Kidney capillary endothelial cell (primary cell): ENCODE measurements at places on chromosomes 1 and 21.
A peak's percentile ranks its signal among the peaks of the same experiment; 100 is the strongest.

DNA sequence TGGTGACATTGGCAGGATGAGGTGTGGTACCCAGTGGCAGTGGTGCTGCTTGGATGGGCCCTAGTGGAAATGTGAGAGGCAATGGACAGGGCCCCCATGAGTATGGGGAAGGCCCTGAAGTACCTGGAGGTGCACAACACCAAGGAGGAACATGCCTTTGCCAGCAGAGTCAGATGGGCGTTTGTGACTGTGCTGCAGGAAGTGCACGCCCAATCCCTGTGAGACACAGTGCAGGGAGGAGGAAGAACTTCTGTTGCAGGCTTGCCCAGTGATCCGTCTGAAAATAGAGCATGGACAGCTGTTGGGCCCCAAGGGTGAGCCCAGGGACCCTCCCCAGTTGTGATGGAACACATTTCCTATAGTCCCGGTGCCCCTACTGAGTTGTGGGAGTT, 42.7 kb downstream of the GJA5 start:
- no peak for DNase-seq

GRCh38 chr1:230797942-230798365, 50.8 kb downstream of the CAPN9 start:
- DNase-seq, result peak; percentile 47

- no peak for DNase-seq
Observed at GRCh38 chr1:181204530-181204929, 116.0 kb downstream of the IER5 start.

- peak; percentile 16 for DNase-seq
Observed at GRCh38 chr1:168135921-168136708, 615 bp downstream of the GPR161 start.

- no peak for DNase-seq
Observed at GRCh38 chr1:235860829-235861228, 5.9 kb downstream of the LYST start.

- DNase-seq, result no peak
Observed at GRCh38 chr1:204944662-204945061, 74.0 kb downstream of the NFASC start.

DNA sequence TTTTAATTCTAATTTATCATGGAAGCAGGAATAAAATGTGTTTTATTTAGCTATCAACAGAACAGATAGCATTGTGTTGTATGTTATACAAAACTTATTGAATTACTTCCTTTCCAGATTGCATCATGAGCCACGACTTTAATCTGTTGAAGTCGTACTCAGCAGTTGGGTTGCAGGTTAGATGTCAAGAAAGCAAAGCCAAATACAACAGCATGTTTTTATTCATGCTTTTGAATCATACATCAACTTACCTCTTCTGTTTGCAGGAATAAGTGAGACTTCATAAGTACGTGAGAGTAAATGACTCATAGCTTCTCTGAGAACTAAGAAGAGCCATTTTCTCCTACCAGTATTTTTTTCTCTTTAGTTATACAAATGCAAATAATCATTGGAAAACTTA, 110.8 kb upstream of the ADGRL4 start:
- DNase-seq, result no peak

DNA sequence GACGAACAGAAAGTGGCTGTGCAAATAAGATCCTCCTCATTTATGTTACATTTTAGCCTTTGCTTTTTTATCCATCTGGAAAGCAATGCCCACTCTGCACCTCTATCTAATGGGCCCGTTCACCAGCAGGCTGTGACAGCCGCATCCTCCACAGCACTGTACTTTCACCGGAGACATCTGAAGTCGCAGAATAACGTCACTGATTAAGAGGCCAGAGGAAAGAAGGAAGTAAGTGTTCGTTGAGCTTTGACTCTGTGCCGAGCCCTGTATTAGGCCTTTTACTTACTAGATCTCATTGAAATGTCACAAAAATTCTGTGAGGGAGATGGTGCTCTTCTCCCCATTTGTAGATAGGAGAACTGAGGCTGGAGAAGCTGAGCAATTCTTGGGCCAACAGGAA, 62.3 kb downstream of the KAZN start:
- no peak for DNase-seq

GRCh38 chr1:33169290-33170055, 12.4 kb downstream of the TRIM62 start:
- DNase-seq, result no peak

DNA sequence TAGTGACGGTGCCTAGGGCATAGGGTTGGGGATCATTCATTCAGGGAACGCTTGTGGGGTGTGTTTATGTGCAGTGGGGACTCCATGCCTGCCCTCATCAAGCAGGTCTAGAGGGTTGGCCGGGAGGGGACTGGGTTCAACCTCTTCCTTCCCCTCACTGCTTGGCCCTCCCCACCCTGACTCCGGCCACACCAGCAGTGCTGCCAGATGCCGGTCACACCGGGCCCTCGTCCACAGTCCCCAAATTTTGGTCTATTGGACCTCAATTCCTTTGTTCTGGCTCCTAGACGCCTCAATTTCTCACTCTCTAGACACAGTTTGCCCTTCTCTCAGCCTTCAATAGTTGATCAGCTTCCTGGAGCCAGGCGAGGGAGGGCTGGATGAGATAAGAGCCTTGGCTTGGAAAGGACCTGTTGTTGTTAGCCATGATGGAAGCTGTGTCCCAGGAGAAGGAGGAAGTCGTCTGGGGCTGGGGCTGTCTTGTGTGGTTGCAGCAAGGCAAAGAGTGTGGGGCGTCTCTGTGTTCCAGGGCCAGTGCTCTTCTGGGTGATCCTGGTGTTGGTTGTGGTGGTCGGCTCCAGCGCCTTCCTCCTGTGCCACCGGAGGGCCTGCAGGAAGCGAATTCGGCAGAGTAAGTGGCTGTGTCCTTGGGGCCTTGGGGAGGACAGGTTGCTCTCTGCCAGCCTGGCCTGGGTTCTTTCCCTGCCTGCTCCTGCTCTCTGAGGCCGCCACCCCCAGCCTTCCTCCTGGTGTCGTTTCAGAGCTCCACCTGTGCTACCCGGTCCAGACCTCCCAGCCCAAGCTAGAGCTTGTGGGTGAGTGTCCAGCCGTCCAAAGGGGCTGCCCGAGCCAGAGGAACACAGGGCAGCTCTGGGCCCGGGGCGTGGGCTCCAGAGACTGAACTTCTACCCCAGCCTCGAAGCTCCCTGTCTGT, 41.1 kb upstream of the TNFRSF1B start:
- DNase-seq, result no peak

GRCh38 chr21:40294345-40294744, 427.1 kb downstream of the PCP4 start:
- no peak for DNase-seq

- peak; percentile 92 for DNase-seq
Observed at GRCh38 chr1:158019171-158019868, 25.9 kb downstream of the KIRREL1 start.

GRCh38 chr1:75472089-75472970, 138.6 kb downstream of the SLC44A5 start:
- no peak for DNase-seq

DNA sequence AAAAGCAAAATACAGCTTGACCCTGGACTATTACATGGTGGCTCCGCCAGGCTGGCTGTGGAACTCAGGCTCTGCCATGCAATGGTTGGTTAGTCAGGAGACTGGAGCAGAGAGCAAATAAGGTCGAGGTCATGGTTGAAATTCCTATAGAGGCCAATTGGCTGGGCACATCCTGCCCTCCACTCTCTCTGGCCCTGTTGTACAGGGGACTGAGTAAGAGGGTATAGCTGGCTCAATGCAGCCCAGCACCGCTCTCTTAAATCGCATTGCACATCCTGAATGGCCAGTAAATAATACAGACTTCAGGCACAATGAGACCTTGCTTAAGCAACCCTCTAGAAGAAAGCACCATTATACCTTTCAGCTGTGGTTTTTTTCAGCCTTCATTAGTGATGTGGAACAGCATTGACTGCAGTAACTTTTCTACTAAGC, 59.3 kb upstream of the PPP2R5A start:
- DNase-seq, result peak; percentile 25

- peak; percentile 48 for DNase-seq
Observed at GRCh38 chr1:28510273-28510969, 4.6 kb downstream of the RCC1 start.

GRCh38 chr1:7186382-7187111, 401.3 kb downstream of the CAMTA1 start:
- no peak for DNase-seq

DNA sequence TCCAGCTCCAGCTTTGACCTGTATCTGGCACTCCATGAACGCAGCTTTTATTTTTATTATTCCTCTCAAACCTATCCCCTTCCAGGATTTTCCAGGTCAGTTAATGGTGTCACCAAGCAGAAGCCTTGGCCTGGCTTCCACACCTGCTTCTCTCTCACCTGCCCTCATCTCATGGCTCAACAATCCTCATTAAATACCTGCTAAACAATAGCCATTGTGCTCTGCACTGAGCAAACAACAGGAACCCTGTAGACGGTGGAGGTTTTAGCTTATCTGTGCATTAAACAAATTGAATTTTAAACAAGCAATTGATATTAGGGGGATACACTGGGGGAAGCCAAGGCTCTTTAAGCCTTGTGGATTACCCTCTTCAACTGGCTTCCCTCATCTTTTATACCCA, 15.3 kb downstream of the PYCR2 start:
- no peak for DNase-seq

DNA sequence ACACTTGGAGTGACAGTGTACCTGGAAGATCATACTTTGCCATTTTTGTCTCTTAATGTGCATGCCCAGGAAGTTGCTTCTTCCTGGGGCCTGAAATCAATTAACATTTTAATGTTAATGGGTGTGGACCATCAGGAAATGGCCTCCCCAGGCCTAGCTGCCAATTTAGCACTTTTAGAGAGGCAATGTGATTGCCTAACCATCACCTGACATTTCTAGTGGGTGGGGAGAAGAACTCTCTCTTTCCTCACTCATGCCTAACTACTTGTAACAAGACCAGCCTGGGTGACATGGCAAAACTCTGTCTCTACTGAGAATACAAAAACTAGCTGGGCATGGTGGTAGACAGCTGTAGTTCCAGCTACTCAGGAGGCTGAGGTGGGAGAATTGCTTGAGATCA, 549.0 kb upstream of the RGS18 start:
- DNase-seq, result no peak

GRCh38 chr1:169928438-169929209, 34.9 kb upstream of the SCYL3 start:
- DNase-seq, result peak; percentile 61

GRCh38 chr1:163213626-163214025, 10.9 kb upstream of the RGS5 start:
- DNase-seq, result no peak

DNA sequence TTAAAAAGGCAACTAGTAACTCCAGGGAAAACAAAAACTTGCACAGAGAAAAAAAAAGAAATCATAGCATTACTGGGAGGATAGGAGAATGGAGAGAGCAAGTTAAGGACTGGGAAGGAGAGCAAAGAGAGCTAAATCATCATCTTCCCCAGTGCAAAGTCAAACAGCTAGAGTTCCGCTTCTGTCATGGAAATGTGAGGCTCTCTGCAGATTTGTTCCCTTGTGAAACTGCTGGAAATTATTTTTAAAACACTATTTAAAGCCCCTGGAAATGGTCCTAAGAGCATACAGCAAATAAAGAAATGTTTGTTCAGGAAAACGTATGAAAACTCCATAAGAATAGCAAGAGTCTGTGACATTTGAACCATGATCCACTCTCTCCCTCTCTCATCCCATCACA, 64.6 kb downstream of the CAMK2N1 start:
- no peak for DNase-seq

- DNase-seq, result no peak
Observed at GRCh38 chr21:31295676-31296075, 48.4 kb downstream of the TIAM1 start.

- no peak for DNase-seq
Observed at GRCh38 chr1:213345621-213346020, 294.6 kb downstream of the RPS6KC1 start.

DNA sequence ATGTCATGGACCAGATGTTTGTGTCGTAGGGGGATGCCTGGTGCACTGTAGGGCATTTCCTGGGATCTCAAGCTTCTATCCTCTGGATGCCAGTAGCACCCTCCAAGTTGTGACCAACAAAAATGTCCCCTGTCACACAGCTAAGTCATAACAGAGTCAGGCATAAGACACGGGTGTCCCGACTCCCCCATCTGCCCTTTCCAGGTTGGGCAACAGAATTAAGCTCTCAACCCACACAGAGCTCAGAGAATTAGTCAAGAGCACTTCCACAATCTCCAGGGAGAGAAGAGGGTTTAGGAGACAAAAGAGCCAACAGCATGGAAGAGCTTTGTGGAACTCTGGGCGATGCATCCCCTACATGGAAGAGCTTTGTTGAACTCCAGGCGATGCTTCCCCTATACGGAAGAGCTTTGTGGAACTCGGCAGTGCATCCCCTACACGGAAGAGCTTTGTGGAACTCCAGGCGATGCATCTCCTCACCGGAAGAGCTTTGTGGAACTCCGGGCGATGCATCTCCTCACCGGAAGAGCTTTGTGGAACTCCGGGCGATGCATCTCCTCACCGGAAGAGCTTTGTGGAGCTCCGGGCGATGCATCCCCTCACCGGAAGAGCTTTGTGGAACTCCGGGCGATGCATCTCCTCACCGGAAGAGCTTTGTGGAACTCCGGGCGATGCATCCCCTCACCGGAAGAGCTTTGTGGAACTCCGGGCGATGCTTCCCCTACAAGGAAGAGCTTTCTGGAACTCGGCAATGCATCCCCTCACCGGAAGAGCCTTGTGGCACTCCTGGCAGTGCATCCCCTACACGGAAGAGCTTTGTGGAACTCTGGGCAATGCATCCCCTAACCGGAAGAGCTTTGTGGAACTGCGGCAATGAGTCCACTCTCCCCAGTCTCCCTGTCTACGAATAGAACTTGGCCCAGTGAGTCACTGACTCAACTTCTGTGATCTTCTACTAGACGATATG, 422.7 kb downstream of the KIF26B start:
- DNase-seq, result no peak

DNA sequence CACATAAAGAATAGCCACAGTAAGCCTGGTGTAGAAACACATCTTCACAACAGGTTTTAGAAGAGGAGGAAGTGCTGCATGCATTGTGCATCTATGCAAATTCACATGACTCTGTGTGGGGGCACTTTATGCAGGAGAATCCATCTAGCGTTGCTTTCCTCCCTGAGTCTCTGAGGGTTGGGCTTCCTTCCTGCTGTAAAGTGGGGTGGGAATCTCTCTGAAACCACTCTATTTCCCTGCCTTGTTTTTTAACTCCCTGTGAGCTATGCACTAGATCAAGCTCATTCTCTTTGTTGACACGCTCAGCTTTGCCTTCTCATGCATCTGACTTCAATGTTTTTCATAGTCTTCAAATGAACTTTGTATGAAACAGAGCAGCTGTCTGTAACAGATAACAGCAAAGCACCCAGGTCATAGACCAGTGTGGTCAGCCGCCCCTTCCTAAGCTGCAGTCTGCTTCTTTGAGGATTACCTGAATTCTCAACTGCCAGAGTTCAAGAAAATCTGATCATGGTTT, 102.7 kb upstream of the DPH5 start:
- DNase-seq, result no peak

- no peak for DNase-seq
Observed at GRCh38 chr21:39850333-39850732, 16.9 kb upstream of the PCP4 start.

GRCh38 chr1:206583707-206584648, 28.3 kb downstream of the EIF2D start:
- peak; percentile 57 for DNase-seq

GRCh38 chr21:31173881-31174555, 135.7 kb upstream of the KRTAP19-8 start:
- peak; percentile 70 for DNase-seq

- DNase-seq, result peak; percentile 44
Observed at GRCh38 chr1:64470665-64471217, 812 bp downstream of the CACHD1 start.
